ENCODE measurements at places on chromosomes 3 and 15.

GRCh38 chr15:56794165-56794552 is 60.9 kb upstream of the ZNF280D start:
- no peak for DNase-seq

DNA sequence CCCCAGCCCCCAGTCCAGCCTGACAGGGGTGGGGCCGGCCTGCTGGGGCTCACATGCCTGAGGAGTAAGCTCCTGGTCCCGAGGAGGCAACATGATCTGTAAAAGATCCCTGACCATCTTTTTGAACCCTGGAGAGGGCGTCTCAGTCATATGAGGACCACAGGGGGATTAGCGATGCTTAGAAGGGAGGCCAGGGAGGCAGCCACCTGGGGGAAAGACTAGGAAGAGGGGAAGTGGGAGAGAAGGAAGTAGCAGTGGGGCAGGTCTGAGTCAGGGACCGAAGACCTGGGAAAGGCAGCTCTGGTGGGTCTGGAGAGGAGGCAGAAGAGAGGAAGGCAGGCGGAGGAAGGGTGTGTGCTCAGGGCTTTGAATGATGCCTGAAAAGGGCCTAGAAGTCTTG is 18.9 kb downstream of the PIF1 start:
- no peak for DNase-seq

GRCh38 chr3:110685630-110686029 is 386.0 kb upstream of the NECTIN3 start:
- DNase-seq, result no peak

DNA sequence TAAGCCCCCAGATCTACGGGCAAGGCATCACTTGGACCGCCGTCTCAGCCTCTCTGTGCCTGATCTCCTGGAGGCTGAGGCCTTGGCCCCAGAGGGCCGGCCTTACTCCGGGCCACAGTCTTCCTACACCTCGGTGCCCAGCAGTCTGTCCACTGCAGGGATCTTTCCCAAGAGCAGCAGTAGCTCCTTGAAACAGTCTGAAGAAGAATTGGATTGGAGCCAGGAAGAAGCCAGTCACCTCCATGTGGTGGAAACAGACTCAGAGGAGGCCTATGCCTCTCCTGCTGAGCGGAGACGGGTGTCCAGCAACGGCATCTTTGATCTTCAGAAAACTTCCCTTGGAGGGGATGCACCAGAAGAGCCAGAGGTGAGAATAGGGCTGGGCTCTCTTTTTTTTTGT is 67.0 kb downstream of the MCTP2 start:
- no peak for DNase-seq

DNA sequence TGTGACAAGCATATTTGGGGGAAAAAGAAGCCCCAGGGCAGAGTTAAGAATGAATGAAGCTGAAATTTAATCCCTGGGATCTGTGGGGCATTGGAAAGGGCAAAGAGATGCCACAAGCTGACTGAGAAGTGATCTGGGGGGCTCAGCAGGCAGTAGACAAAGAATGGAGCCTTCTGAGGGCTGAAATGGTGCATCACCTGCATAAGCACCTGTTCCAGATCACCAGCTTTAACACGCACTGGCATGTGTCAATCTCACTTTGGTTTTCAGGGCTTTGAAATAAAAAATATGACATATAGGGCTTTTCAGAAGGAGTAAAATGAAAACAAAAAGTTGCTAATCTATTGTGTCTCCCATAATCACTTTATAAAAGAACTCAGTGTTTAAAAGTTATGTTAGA is 210.8 kb upstream of the ARHGEF26 start:
- DNase-seq, result no peak

DNA sequence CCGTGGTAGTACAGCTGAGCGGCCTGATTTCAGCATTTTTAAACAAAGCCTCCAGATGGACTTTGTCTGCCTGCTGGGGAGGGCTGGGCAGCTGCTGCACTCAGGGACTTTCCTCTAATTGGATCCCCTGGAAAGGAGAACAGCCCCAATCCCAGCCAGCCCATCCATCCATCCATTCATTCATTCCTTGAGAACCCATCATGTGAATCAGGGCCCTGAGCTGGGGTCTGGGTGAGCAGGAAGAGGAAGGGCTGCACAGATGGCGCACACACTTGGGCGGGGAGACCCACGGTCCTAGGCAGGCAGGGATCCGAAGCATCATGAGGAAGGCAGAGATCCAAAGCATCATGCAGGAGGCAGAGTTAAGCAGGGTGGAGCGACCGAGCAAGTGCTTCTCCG is 45.7 kb downstream of the TPRA1 start:
- DNase-seq, result no peak

GRCh38 chr3:132596816-132597433 is at the start of gene ACKR4:
Gene ACKR4, plus strand, starts transcription at chr3:132597270. Its CDS starts 3,128 bp downstream, at chr3:132600398.
- DNase-seq, result no peak

DNA sequence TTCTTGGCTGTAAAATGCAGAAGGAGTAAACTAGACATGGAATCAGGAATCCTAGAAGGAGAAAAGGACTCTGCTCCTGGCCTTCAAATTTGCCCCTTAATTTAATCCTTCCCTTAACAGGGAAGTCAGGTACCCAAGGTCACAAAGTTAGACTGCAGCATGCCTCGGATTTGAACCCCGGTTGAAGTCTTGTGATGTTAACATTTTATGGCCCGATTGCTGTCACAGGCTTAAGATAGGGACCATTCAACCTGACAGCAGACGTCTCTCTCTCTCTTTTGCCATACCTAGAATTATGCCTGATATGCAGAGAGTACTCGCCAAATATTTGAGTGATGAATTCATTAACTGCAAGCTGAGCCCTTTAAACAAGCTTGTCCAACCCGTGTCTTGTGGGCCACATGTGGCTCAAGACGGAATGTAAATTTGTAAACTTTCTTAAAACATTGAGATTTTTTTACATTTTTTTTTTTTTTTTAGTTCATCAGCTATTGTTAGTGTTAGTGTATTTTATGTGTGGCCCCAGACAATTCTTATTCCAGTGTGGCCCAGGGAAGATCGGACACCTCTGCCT is 217.2 kb downstream of the THSD4 start:
- no peak for DNase-seq

DNA sequence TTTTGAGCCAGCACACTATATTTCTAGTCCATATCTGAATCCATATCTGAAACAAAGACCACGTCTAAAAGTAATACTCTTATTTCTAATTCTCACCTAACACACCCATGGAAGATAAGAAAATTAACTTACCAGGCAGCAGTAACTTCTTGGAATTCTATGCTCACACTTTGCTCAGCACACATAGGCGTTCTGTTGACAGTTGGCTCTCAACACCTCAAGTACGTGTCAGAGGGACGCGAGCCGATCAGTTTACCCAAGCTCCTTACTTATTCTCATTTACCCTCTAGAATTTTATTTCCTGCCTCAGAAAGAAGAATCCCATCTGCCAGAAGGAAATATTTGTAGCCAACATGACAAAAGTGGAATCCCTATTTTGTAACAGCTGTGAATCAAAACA is 911.9 kb downstream of the FHIT start:
- DNase-seq, result no peak

DNA sequence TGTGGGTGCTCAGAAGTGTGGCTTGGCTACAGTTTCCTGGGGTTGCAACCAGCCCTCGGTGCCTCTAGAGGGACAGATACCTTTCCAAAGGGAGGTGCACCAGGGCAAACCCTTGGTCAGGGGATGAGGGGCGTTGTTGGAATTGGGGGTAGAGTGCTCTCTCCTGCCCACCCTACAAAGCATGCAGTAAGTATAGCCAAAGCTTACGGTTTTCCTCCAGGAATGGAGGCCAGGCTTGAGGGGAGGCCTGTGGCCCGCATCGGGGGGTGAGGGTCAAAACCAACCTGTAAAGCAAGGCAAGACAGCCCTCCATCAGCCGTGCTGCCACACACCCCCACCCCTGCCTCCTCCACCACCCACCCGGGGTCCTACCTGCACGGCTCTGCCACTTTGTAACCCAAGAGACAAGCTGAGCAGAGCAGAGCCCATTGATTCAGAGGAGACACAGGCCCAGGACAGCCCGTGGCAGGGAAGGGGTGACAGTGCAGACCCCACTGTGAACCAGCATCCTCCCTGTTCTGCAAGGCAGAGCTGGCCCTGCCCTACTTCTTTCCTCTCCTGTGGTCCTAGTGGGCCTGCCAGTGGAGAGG is 41.5 kb downstream of the TLE3 start:
- DNase-seq, result no peak

- DNase-seq, result no peak
These were observed 90.6 kb upstream of the UMPS start for GRCh38 chr3:124639406-124640237.

- DNase-seq, result no peak
These were observed 394.5 kb downstream of the MFSD1 start for GRCh38 chr3:159196359-159196758.

GRCh38 chr15:77569729-77570125 is 63.0 kb downstream of the LINGO1 start:
- DNase-seq, result no peak

GRCh38 chr3:134009345-134010000 is 20.3 kb downstream of the SLCO2A1 start:
- no peak for DNase-seq

- DNase-seq, result no peak
These were observed 35.1 kb downstream of the UBE3A start for GRCh38 chr15:25403771-25404170.

DNA sequence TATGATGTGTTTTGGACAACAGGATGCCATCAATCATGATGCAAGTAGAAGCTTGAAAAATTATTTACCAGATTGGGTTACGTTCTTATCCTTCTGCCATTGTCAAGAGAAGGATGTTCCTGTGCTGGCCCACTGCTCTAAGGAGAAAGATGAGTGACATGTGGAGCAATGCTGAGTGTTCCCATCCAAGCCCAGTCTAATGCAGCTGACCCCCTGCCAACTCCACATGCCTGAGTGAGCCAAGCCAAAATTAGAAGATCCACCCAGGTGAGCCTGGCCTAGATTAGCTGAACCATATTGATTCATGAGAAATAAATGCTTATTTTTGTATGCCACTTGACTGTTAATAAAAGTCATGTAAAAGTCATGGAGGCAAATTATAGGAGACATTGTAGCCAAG is 446.5 kb downstream of the CNTN3 start:
- no peak for DNase-seq

DNA sequence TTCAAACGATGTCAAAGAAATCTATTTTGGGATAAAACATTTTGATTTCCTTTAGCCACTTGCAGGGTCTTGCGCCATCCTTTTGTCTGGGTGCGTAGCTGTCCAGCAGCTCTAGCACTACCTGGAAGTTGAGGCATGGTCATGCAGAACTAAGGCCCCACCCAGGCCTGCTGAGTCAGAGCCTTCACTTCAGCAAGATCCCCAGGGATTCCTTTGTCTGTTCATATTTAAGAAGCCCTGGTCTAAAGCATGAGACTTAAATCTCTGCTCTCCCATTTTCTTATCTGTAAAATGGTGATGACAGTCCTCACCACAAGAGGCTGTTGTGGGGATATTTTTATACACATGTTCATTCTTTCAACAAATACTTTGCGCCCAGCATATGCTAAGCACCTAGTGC is 99.0 kb upstream of the CTDSPL start:
- DNase-seq, result no peak

GRCh38 chr15:73982222-73982962 is 9.7 kb downstream of the STOML1 start:
- DNase-seq, result no peak

DNA sequence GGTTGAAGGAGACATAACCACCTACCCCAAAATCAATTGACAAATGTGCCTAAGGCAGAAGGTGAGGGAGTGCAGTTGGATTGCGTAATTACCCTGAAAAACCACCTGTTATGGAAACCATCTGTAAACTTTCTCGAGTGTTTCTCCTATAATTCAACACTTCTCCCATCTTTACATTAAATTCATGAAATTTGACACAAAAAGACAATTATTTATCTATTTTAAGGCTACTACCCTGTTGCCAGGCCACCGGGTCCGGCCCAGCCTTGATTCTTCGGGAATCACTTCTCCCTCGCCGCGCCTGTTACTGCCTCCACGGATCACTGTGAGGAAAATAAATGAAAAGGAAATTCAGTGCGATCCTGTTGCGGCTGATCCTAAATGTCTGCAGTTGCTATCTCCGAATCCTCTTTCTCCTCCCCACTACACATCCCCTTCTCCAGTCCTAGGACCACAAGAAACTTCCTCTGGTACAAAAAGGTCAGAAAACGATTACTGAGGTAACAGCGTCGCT is 646 bp downstream of the IQCB1 start:
- no peak for DNase-seq

GRCh38 chr15:67232591-67232990 is 21.9 kb downstream of the AAGAB start:
- no peak for DNase-seq

GRCh38 chr15:40845511-40846284 is 1.9 kb downstream of the SPINT1 start:
- DNase-seq, result no peak

DNA sequence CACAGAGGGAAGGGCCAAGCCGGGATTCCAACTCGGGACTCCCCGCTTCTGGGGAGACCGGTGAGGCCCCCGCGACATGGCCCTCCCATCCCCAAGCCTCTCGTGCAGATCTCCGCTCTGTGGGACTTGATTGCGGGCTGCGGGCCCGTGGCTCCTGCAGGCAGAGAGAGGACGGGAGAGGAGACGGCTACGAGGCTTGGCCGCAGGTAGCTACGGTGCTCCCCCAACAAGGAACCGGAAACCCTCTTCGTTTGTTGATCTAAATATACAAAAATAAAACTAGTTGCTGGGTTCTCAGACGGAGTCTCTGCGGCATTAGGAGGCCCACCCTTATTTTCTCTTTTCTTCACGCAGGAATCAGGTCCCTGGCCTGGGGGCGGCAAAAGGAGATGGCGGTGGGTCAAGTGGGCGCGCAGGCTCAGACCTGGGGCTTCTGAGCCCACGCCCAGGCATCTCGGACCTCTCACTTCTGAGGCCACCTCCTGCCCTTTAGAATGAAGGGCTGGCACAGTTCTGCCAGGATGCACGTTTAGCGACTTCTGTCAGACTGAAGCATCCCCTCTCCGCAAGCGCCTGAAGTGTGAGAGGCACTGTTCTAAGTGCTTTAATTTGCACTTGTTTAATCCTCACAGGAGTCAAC is 10.9 kb downstream of the GNB5 start:
- DNase-seq, result no peak

- DNase-seq, result no peak
These were observed 587.3 kb upstream of the ROBO1 start for GRCh38 chr3:80355144-80355543.

DNA sequence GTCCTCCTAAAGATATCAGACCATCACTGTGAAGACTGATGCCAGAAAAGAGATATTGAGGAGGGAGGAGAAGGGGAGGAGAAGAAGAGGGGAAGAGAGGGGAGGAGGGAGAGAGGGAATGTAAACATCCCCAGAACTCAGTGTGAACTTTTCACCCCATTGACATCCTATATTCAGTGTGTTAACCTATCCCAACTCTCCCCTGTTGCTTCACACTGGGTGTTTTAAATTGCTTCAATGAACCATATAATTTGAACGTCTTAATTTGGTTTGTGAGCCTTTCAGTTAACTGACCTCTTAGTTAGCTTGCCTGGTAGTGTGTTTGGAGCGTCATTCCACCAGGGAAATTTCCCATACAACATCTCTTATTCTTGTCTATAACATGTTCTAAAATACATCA is 29.8 kb upstream of the PTPRG start:
- DNase-seq, result no peak
